ENCODE measurements at places on chromosomes 4 and X. TPM values are rescaled to one million over a fixed set of nuclear protein-coding genes. Genes with fewer than 3 reads are reported as not detected.

- H3K27ac ChIP-seq, result no peak overlapping the region
- peaks cover 19% of the 10 kb centered on the region for H3K4me1 ChIP-seq
- peaks cover 4% of the 10 kb centered on the region for H3K36me3 ChIP-seq
- no peak for DNase-seq
- no peaks in the 10 kb centered on the region for H3K27me3 ChIP-seq
Measured at GRCh38 chr4:145681956-145682355, 2.0 kb downstream of the C4orf51 start.

DNA sequence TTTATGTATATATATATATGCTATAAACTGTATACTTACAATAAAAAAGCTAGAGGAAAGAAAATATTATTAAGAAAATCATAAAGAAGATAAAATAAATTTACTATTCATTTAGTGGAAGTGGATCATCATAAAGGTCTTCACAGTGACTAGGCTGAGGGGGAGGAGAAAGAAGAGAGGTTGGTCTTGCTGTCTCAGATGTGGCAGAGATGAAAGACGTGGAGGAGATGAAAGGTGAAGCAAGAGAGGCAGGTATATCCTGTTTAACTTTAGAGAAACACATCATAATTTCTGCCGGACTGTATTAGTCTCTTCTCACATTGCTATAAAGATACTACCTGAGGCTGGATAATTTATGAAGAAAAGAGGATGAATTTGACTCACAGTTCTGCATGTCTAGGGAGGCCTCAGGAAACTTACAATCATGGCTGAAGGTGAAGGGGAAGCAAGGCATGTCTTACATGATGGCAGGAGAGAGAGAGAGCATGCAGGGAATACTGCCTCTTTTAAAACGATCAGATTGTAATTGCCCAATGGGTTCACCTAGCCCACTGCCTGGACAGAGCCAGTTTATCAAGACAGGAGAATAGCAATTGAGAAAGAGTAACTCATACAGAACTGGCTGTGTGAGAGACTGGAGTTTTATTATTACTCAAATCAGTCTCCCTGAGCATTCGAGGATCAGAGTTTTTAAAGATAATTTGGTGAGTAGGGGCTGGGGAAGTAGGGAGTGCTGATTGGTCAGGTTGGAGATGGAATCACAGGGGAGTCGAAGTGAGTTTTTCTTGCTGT is 22.1 kb upstream of the RRAGB start:
- no peak for DNase-seq
- H3K36me3 ChIP-seq, result peaks cover 2% of the 10 kb centered on the region
- no peak overlapping the region for H3K4me3 ChIP-seq
- H3K27me3 ChIP-seq, result no peaks in the 10 kb centered on the region
- H3K4me1 ChIP-seq, result no peaks in the 10 kb centered on the region
- H3K27ac ChIP-seq, result no peak overlapping the region

GRCh38 chr4:95580226-95580625 is 31.5 kb upstream of the UNC5C start:
- H3K4me3 ChIP-seq, result no peak overlapping the region
- H3K36me3 ChIP-seq, result peaks cover 2% of the 10 kb centered on the region
- H3K4me1 ChIP-seq, result peaks cover 1% of the 10 kb centered on the region
- no peak overlapping the region for H3K27ac ChIP-seq

GRCh38 chr4:110198435-110199416 is at the start of gene ELOVL6:
Gene ELOVL6, minus strand, starts transcription at chr4:110198615. Its CDS starts 280 bp downstream, at chr4:110198335.
- H3K27ac ChIP-seq, result peak within 1 kb of the TSS; percentile 94
- H3K36me3 ChIP-seq, result no peaks in the 10 kb centered on the region
- H3K4me1 ChIP-seq, result peaks cover 20% of the 10 kb centered on the region
- peak; percentile 36 for DNase-seq
- peak within 1 kb of the TSS; percentile 95 for H3K4me3 ChIP-seq

DNA sequence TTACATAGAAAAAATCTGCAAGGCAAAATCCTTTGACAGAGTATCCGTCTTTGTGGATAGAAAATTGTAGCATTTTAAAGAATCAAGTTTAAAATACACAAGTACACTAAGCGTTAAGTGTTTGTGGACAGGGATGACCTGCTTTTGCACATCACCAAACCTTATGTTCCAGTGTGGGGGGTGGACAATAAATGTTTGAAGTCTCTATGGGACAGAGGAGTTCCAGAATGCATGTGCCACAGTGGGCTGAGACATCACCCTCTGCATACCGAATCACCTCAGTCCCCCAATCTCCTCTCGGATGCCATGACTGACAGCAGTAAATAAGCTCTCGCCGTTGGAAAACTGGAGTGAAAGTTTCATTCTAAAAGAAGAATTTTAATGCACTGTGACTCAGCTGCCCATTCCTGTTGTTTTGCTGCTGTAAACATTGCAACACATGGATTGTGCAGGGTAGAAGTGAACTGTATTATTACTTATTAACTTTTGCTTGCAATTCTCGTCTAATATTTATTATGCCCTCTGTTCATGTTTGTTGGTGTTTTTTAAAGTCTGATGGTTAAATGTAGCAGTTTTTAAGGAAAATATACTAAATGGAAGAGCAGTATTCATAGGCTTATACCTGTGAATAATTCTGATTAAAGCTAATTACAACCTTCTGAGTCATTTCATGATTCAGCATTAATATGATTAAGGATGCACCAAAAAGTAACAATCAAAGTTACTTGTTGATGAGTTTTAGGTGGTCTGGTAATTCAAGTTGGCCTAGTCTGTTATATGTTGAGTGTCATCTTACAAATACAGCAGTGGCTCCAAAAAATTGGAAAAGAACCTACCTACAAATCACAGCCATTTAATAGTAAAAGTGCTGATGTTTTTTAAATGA is 24.0 kb downstream of the CDKN2AIP start:
- no peak overlapping the region for H3K4me3 ChIP-seq
- peaks cover 22% of the 10 kb centered on the region for H3K4me1 ChIP-seq
- peaks cover 15% of the 10 kb centered on the region for H3K36me3 ChIP-seq
- peak overlapping the region; percentile 49 for H3K27ac ChIP-seq
- H3K27me3 ChIP-seq, result no peaks in the 10 kb centered on the region
- DNase-seq, result no peak

DNA sequence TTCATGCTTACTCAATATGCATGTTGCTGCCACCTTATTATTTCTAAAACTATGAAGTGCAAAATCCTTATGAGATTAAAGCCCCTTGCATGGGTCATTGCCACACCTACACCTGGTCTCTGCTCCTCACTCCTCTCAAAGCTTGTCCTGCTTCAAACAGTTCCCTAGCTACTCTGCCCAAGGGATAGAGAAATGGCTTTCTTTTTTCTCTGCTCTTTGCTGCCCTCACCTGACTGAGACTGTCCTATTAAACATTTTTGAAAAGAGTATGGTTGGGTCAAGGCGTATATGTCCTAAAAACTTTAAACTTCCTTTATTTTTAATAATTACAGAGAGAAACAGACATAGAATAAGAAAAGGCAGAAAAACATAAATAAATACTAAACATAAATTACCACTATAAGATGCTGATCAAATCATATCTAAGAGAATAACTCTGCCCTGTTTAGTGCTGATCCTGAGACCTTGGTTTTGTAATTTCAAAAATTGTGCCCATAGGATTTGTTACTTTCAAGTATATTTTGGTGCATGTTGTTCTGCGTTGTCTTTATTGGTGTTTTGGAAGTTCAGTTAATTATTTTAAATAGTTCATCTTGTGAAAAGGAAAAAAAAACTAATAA is 704.9 kb upstream of the PABPC4L start:
- DNase-seq, result no peak
- peaks cover 8% of the 10 kb centered on the region for H3K27me3 ChIP-seq
- H3K4me1 ChIP-seq, result peaks cover 6% of the 10 kb centered on the region

DNA sequence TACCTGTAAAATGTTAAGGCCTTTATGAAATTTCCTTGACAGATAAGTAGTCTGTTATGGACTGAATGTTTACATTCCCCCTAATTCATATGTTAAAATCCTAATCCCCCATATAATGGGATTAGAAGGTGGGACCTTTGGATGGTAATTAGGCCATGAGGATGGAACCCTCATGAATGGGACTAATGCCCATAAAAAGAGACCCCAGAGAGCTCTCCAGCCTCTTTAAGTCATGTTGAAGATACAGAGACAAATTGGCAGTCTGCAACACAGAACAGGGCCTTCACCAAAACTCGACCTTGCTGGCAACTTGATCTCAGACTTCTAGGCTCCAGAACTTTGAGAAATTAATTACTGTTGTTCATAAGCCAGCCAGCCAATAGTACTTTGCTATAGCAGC is 1344.5 kb upstream of the PCDH7 start:
- H3K4me1 ChIP-seq, result no peaks in the 10 kb centered on the region
- no peak overlapping the region for H3K27ac ChIP-seq

DNA sequence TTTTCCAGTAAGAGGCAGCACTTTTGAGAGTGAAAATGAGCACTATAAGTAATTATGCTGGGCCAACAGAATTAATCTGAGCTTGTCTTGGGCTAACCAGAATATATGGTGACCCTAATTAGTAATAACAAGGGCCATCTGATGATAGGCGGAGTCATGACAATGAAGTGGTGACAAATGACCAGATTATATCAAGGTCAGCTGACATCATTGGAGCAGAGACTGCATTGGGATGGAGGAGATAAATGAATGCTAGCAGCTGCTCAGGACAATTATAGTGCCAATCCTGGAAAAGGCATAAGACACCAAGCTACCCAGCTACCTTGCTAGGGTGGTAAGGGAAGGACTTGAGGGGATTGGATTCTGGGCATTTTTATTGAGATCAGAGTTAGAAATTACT is 1548.7 kb downstream of the RPA4 start:
- no peaks in the 10 kb centered on the region for H3K36me3 ChIP-seq
- no peaks in the 10 kb centered on the region for H3K4me1 ChIP-seq
- H3K27ac ChIP-seq, result no peak overlapping the region
- no peak for DNase-seq
- H3K27me3 ChIP-seq, result no peaks in the 10 kb centered on the region

DNA sequence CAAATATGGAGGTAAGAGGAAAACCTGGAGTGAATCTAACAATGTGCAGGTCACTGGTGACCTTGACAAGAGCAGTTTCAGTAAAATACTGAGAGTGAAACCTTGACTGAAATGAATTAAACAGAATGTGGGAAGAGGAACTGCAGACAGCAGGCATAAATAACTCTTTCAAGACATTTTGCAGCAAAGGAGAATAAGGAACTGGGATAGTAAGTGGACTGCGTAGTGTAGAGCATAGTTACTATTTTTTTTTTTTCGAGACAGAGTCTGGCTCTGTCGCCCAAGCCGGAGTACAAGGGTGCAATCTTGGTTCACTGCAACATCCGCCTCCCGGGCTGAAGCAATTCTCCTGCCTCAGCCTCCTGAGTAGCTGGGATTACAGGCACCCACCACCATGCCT is 24.0 kb downstream of the RBMX start:
- no peaks in the 10 kb centered on the region for H3K27me3 ChIP-seq
- no peak for DNase-seq

- no peak for DNase-seq
- no peak overlapping the region for H3K27ac ChIP-seq
- no peaks in the 10 kb centered on the region for H3K36me3 ChIP-seq
- peaks cover 20% of the 10 kb centered on the region for H3K4me1 ChIP-seq
- H3K27me3 ChIP-seq, result no peaks in the 10 kb centered on the region
Measured at GRCh38 chr4:70243091-70243490, 694 bp downstream of the CSN3 start.

DNA sequence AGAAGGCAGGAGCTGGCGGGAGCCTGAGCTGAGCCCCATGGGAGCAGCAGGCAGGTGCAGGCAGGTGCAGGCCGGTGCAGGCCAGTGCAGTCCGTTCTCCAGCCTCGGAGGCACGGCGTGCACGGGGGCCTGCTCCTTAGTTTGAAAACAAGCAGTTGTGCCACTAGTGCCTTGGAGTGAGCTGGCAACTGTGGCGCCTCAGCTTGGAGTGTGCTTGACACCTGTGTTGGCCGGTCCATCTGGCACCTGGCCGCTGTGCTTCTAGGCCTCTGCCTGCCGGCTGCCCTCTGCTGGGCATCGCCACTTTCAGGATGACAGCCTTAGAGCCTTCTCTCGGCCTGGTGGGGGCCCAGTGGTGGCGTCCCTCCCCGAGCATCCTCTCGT is 47.9 kb downstream of the RGS12 start:
- peaks cover 16% of the 10 kb centered on the region for H3K36me3 ChIP-seq
- no peak for DNase-seq
- no peaks in the 10 kb centered on the region for H3K27me3 ChIP-seq
- peaks cover 25% of the 10 kb centered on the region for H3K4me1 ChIP-seq

DNA sequence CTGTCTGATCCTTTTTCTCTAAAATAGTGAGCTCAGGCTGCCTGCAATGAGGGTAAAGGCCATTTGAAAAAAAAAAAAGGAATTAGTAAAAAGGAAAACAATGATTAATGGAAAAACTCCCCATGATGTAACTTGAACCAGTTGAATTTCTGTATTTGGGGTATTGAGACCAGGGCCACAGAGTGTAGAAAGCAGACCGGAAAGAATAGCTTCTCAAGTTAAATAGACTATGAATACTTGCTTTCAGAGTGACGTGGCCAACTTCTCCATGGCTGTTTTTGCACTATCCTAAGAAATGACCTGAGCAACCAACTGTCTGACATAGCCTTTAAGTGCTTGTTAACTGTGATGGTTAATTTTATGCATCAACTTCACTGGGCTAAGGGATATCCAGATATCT is 222.1 kb upstream of the INTU start:
- H3K27ac ChIP-seq, result no peak overlapping the region
- no peak for DNase-seq
- peaks cover 3% of the 10 kb centered on the region for H3K4me1 ChIP-seq
- H3K4me3 ChIP-seq, result no peak overlapping the region
- H3K36me3 ChIP-seq, result no peaks in the 10 kb centered on the region
- H3K27me3 ChIP-seq, result no peaks in the 10 kb centered on the region

GRCh38 chrX:119004920-119005524 is 30.6 kb downstream of the LONRF3 start:
- no peak overlapping the region for H3K4me3 ChIP-seq
- no peaks in the 10 kb centered on the region for H3K27me3 ChIP-seq
- no peaks in the 10 kb centered on the region for H3K36me3 ChIP-seq
- peaks cover 2% of the 10 kb centered on the region for H3K4me1 ChIP-seq
- peak; percentile 25 for DNase-seq
- no peak overlapping the region for H3K27ac ChIP-seq

- H3K27ac ChIP-seq, result no peak overlapping the region
- no peak for DNase-seq
- H3K4me3 ChIP-seq, result no peak overlapping the region
Measured at GRCh38 chr4:20075248-20075871, 176.3 kb upstream of the SLIT2 start.

GRCh38 chr4:25128671-25129070 is 31.6 kb downstream of the SEPSECS start:
- no peaks in the 10 kb centered on the region for H3K36me3 ChIP-seq
- no peak for DNase-seq

GRCh38 chr4:75289914-75290582 is 224.2 kb downstream of the RCHY1 start:
- no peaks in the 10 kb centered on the region for H3K36me3 ChIP-seq
- no peak overlapping the region for H3K27ac ChIP-seq
- no peaks in the 10 kb centered on the region for H3K27me3 ChIP-seq
- H3K4me3 ChIP-seq, result no peak overlapping the region
- H3K4me1 ChIP-seq, result peaks cover 19% of the 10 kb centered on the region
- DNase-seq, result no peak

The TIGD2 gene
- 9.8 TPM for total RNA-seq

The ZIC3 gene
- not detected for total RNA-seq

The SPATA18 gene
- 7.4 TPM for total RNA-seq

The SRD5A3 gene
- total RNA-seq, result 12.1 TPM

The RAI2 gene
- total RNA-seq, result 7.2 TPM

The SPIN2A gene
- total RNA-seq, result 2.2 TPM

The MUC7 gene
- total RNA-seq, result not detected

The GAGE1 gene
- total RNA-seq, result not detected

The SAGE1 gene
- not detected for total RNA-seq

The EDA2R gene
- total RNA-seq, result 4.2 TPM

The AADAT gene
- total RNA-seq, result 33.1 TPM

Data from progenitor cell of endocrine pancreas (in vitro differentiated cells).